ENCODE measurements at places on chromosomes 12 and 14. TPM values are rescaled to one million over a fixed set of nuclear protein-coding genes. Genes with fewer than 3 reads are reported as not detected.

DNA sequence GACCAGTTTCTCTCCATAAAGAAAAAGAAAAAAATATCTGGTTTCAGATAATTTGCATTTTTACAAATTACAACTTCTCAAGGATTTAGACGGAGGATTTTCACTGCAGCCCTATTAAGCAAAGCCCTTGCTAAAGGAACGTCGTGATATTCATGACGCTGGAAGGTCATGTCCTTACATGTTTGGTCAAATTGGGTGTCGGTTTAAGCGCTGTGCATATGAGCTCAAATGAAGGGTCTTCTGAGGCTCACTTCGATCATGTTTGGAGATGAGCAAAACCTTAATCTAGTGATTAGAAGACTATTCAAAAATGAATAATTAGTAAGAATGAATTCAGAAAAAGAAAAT lies 67.3 kb upstream of the USP15 start:
- peaks cover 19% of the 10 kb centered on the region for H3K4me1 ChIP-seq
- DNase-seq: no peak
- H3K4me3 ChIP-seq: peak overlapping the region; percentile 87
- H3K27me3 ChIP-seq: peaks cover 79% of the 10 kb centered on the region

DNA sequence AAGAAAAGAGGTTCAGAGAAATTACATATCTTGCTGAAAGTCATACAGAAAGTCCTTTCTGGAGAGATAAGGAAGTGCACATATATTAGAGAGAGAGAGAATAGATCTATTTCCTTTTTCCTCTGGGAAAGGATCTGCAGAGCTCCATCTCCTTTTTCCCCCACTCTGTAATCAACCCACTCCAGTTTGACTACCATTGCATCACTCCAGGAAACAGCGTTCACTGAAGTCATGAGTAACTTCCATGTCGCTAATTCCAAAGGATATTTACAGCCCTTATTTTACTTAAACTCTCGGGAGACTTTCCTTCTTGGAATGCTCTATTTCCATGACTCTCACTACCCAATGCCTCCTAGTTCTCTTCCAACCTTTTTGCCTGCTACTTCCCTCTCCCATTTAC lies 72.5 kb upstream of the PARP11 start:
- no peak overlapping the region for H3K27ac ChIP-seq
- H3K27me3 ChIP-seq: peaks cover 8% of the 10 kb centered on the region
- peaks cover 3% of the 10 kb centered on the region for H3K36me3 ChIP-seq
- no peak for DNase-seq
- no peak overlapping the region for H3K4me3 ChIP-seq

GRCh38 chr14:103806805-103807204 lies 40.6 kb downstream of the PPP1R13B start:
- H3K36me3 ChIP-seq: no peaks in the 10 kb centered on the region
- H3K27ac ChIP-seq: no peak overlapping the region
- H3K27me3 ChIP-seq: peaks cover 4% of the 10 kb centered on the region
- DNase-seq: no peak

- no peaks in the 10 kb centered on the region for H3K36me3 ChIP-seq
- no peak overlapping the region for H3K27ac ChIP-seq
- H3K4me1 ChIP-seq: no peaks in the 10 kb centered on the region
- H3K27me3 ChIP-seq: peaks cover 58% of the 10 kb centered on the region
These were observed 103.0 kb downstream of the BRMS1L start for GRCh38 chr14:35929186-35929585.

GRCh38 chr12:99111600-99111999 lies 466.5 kb downstream of the APAF1 start:
- peaks cover 3% of the 10 kb centered on the region for H3K36me3 ChIP-seq
- no peak overlapping the region for H3K4me3 ChIP-seq
- peaks cover 25% of the 10 kb centered on the region for H3K4me1 ChIP-seq
- H3K27me3 ChIP-seq: no peaks in the 10 kb centered on the region

GRCh38 chr14:81559385-81559784 lies 25.7 kb upstream of the SEL1L start:
- no peaks in the 10 kb centered on the region for H3K27me3 ChIP-seq
- H3K4me3 ChIP-seq: no peak overlapping the region
- H3K4me1 ChIP-seq: no peaks in the 10 kb centered on the region
- DNase-seq: no peak
- H3K27ac ChIP-seq: no peak overlapping the region

GRCh38 chr12:71045781-71046180 lies 112.0 kb downstream of the TSPAN8 start:
- no peaks in the 10 kb centered on the region for H3K4me1 ChIP-seq
- DNase-seq: no peak
- peaks cover 3% of the 10 kb centered on the region for H3K27me3 ChIP-seq
- no peaks in the 10 kb centered on the region for H3K36me3 ChIP-seq
- H3K27ac ChIP-seq: no peak overlapping the region
- no peak overlapping the region for H3K4me3 ChIP-seq

DNA sequence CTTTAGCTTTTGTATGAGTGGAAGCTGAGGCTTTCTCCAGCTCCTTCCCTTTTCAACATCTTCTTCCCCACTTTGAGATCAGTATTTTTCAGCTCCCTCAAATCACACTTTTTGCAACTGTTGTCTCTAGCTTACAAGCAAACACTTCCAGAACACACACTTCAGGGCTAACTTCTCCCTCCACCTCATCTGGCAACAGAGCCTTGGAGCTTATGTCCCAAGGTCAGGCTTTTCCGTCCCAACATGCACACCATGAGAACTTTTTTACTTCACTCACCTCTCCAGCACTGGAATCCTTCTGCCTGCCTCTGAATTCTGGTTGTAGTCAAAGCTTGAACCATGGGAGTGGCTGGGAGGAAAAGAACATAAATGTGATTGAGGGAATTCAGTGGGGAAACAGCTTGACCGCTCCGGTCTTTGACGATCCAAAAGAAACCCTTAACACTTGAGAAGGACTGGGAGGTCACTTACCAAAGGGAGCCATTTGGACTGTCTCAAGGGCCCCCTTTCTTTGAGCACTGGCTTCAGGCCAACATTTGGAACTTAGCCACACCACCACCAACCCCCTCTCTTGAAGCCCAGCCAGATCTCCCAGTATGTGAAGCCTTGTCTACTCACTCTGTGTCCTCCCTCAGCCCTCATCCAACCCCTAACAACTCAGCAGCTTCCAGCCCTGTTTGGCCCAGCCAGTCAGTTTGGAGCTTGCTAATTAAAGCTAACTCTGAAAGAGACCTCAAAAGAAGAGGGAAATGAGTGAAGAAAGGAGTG lies 3.9 kb upstream of the BLOC1S1 start:
- peak overlapping the region; percentile 41 for H3K4me3 ChIP-seq
- peaks cover 35% of the 10 kb centered on the region for H3K4me1 ChIP-seq
- H3K27me3 ChIP-seq: peaks cover 68% of the 10 kb centered on the region
- no peak overlapping the region for H3K27ac ChIP-seq

DNA sequence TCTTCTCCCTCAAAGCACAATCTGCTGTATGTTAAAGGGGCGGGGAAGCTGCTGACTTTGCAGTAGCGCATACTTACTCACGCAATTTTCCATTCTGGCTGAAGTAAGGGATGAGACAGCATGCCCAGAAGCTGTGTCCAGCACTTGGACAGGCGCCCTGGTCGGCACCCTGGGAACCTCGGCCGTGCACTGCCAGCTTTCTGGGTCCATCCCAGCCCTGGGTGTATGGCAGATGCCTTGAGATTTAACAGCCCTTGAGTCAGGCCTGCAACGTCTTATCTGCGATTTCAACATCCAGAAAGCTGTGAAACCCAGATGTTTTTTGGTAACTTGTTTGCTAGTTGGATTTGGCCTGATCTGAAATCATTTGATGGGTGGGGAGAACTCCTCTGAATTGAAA lies 16.1 kb downstream of the EML1 start:
- H3K4me3 ChIP-seq: no peak overlapping the region
- H3K27ac ChIP-seq: no peak overlapping the region
- DNase-seq: no peak
- H3K4me1 ChIP-seq: peaks cover 40% of the 10 kb centered on the region

DNA sequence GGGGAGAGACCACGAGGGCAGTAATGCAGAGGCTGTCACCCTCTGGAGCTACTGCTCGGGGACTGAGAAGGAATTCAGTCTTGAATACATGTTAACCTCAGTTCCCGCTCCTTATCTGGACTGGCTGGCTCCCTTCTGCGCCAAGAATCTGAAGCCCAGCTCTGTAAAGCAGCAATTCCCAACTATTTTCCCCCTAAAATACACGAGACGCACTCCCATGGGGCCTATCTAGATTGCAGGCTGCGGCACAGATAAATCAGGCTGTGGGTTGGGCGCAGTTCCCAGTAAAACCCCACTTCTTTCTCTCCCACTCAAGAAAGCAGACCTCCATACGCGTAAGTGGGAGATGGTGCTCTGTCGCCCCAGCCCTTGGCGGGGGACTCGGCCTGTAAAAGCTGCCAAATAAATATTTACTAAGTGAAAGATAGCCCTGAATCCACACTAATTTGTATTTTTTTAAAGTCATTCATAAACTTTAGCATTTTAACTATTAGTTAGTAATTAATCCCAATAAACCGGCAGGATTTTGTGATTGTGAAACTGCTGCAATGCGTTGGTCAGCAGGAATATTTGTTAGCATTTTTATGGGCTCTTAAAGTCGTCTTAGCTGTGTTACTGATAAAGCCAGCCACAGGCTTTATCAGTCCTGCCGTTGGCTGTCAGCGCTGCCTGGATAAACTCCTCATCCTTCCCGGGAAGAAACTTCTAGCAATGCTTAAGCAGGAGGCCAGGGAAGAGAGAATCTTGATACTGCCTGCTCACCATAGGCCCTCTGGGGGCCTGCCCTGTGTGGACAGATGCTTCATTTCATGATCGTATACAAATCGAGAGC lies 17.8 kb downstream of the FBXL14 start:
- peaks cover 2% of the 10 kb centered on the region for H3K27me3 ChIP-seq
- H3K27ac ChIP-seq: no peak overlapping the region
- H3K4me1 ChIP-seq: peaks cover 80% of the 10 kb centered on the region
- H3K36me3 ChIP-seq: peaks cover 4% of the 10 kb centered on the region
- no peak overlapping the region for H3K4me3 ChIP-seq

DNA sequence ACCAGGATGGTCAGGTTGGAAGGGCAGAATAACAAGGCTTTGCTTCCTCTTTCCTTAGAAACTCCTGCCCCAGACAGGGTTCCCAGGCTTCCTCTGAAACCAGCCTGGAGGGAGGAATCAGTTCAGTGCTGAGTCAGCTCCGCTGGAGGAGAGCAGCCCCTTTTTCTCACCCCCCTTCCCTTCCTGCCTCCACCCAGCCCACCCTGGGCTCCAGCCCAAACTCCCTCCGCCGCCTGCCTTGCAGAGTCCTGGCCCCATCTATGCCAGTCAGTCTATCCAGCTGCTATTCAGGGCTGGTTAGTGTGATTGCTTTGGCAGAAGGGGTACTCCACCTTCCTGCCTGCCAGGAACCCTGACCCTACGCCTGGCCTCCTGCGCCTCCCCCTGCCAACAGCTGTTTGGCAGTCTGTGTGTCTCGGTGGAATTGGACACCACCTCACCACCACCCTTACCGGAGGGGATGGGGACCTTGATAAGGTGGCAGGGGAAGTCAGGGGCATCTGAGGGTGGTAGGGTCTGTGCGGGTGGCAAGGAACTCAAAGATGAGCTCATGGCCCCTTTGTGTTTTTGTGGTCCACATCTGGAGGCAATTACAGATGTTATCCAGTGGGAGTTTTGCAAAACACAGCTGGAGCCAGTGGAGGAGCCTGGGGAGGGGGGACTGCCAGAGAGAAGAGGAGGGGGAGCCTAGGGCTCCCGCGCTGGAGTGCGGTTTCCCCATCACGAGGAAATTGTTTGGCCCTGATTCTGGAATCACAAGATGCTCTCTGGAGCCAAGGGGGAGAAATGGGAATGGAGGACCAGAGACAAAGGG lies 12.2 kb downstream of the MMP14 start:
- peak overlapping the region; percentile 95 for H3K27ac ChIP-seq
- no peaks in the 10 kb centered on the region for H3K36me3 ChIP-seq
- peaks cover 32% of the 10 kb centered on the region for H3K4me1 ChIP-seq
- peak overlapping the region; percentile 69 for H3K4me3 ChIP-seq
- H3K27me3 ChIP-seq: no peaks in the 10 kb centered on the region

GRCh38 chr14:51014625-51015024 lies 70.3 kb upstream of the PYGL start:
- H3K36me3 ChIP-seq: peaks cover 13% of the 10 kb centered on the region
- no peak for DNase-seq
- H3K4me3 ChIP-seq: no peak overlapping the region
- no peak overlapping the region for H3K27ac ChIP-seq
- H3K27me3 ChIP-seq: no peaks in the 10 kb centered on the region

DNA sequence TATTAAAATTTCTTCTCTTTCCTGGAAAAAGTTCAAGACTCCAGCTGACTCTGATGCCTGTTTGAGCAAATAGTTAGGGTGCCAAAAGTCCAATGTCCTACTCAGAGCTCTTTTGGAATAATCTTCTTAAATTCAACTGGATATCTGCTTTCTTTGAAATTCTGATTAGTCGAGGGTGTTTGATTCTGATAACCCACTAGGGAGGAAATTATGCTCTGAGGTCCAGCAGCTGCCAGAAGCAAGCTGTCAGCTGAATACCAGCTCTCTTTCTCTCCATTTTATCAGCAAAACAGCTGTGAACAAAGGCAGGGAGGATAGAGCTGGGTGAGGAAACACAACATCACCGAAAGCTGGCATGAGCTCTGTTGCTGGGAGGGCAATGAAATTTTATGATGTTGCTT lies 141.5 kb downstream of the CAND1 start:
- H3K36me3 ChIP-seq: peaks cover 6% of the 10 kb centered on the region
- H3K4me3 ChIP-seq: no peak overlapping the region
- no peak overlapping the region for H3K27ac ChIP-seq
- H3K27me3 ChIP-seq: no peaks in the 10 kb centered on the region

GRCh38 chr12:18752947-18753346 lies 15.0 kb downstream of the CAPZA3 start:
- H3K27ac ChIP-seq: no peak overlapping the region
- H3K4me1 ChIP-seq: peaks cover 22% of the 10 kb centered on the region
- H3K36me3 ChIP-seq: no peaks in the 10 kb centered on the region
- H3K27me3 ChIP-seq: no peaks in the 10 kb centered on the region
- H3K4me3 ChIP-seq: no peak overlapping the region

DNA sequence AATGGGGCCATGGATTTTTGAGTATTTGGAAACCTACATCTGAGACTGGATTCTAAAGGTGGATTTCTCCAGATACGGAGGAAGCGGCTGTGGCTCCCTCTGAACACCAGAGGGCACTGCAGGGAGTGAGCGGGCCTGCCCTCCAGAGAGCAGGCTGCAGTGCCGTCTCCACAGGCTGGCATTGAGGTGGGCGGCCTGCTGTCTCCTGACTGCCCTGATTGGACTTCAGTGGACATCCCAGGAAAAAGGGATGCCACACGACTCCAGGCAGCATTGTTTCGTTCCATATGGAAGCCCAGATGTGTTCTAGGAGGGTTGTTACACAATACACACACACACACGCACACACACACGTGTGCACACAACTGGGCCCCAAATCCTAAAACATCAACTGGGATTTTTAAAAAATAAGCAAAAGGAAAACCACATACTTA lies 20.9 kb upstream of the ANO2 start:
- H3K4me1 ChIP-seq: peaks cover 13% of the 10 kb centered on the region
- peaks cover 21% of the 10 kb centered on the region for H3K27me3 ChIP-seq

GRCh38 chr14:29885988-29886387 lies 41.7 kb downstream of the PRKD1 start:
- DNase-seq: no peak
- no peak overlapping the region for H3K27ac ChIP-seq
- no peaks in the 10 kb centered on the region for H3K4me1 ChIP-seq
- H3K27me3 ChIP-seq: no peaks in the 10 kb centered on the region

- no peak for DNase-seq
- H3K36me3 ChIP-seq: no peaks in the 10 kb centered on the region
- H3K27ac ChIP-seq: no peak overlapping the region
- H3K4me3 ChIP-seq: no peak overlapping the region
These were observed 459.8 kb downstream of the BCAT1 start for GRCh38 chr12:24488906-24489619.

GRCh38 chr12:83666690-83667089 lies 980.0 kb downstream of the TMTC2 start:
- no peaks in the 10 kb centered on the region for H3K27me3 ChIP-seq
- H3K4me1 ChIP-seq: no peaks in the 10 kb centered on the region
- no peak for DNase-seq
- no peak overlapping the region for H3K27ac ChIP-seq

CACNA1C gene
- total RNA-seq: 1.6 TPM

RERGL gene
- not detected for total RNA-seq

RGS6 gene
- total RNA-seq: 2.8 TPM

LYZ gene
- 0.26 TPM for total RNA-seq

KLRC2 gene
- not detected for total RNA-seq
